ENCODE measurements at places on chromosomes 5 and 9.

- no peak for DNase-seq
Observed at GRCh38 chr5:127830157-127830556, 127.0 kb downstream of the CCDC192 start.

- DNase-seq: no peak
Observed at GRCh38 chr5:50800410-50800809, 134.0 kb downstream of the PARP8 start.

- no peak for DNase-seq
Observed at GRCh38 chr5:61993295-61993927, 312.6 kb upstream of the KIF2A start.

GRCh38 chr9:80369641-80370040 is 797.9 kb downstream of the TLE4 start:
- DNase-seq: peak; percentile 79

- DNase-seq: no peak
Observed at GRCh38 chr5:390623-391491, 52.1 kb upstream of the EXOC3 start.

DNA sequence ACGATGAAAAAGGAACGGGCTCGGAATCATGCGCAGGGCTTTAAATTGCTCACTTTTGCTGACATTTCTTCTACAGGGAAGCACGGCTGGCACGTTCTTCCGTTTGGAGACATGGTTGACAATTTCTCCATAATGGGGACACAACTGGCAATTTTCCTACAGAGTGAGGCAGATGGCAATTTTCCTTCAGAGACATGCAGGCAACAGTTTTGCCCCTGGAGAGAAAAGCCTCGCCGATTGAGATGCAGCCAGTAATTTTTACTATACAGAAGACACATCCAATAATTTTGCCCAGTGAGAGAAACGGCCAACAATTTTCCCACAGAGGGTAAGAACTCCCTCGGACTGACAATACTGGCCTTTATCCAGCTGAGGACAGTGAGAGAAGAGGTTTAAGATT is 90.9 kb upstream of the GPR151 start:
- DNase-seq: no peak

DNA sequence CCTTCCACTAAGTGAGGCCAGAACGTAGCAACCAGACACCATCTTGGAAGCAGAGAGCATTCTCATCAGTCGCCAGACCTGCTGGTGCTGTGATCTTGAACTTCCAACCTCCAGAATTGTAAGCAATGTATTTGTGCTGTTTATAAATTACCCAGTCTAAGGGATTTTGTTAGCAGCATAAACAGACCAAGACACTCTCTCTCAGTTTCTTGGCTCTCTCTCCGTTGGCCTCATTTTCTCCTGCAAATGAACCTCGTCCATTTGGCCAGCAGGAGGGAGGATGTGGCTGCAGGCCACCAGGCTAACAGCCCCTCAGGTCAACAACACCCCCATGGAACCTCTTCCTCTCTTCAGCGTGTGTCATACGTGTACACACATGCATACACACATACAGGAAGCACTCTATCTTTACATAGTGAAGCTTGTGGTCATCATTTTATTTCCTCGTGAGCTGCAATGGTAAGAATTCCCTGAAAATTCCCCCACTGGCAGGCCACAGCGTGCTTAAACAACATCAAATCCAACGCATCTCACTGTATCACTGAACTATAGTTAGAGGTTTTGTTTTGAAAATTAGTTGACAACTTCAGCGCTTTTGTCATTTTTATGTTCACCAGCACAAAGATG is 62.8 kb upstream of the PPP1R26 start:
- no peak for DNase-seq

GRCh38 chr5:181189363-181189961 is 15.5 kb downstream of the TRIM7 start:
- peak; percentile 34 for DNase-seq

GRCh38 chr9:33750839-33751339 is 44.5 kb upstream of the PRSS3 start:
- DNase-seq: no peak

DNA sequence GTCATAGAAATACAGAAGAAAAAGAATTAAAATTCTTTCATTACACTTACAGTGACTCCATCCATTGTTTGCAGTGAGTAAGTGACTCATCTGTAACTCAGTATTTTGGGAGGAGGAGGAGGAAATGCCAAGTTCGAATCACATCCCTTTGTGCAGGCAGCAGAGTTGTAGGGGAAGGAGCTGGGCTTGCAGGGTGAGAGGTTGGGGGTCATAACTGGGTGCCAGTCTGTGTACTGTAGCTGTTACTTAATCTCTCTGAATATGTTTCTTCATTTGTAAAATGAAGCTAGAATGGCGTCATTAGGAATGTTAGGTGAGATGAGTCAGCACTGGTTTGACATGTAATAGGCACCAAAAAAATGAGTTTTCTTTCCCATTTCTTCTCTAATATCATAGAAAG is 235.7 kb upstream of the ADAMTSL1 start:
- peak; percentile 78 for DNase-seq

DNA sequence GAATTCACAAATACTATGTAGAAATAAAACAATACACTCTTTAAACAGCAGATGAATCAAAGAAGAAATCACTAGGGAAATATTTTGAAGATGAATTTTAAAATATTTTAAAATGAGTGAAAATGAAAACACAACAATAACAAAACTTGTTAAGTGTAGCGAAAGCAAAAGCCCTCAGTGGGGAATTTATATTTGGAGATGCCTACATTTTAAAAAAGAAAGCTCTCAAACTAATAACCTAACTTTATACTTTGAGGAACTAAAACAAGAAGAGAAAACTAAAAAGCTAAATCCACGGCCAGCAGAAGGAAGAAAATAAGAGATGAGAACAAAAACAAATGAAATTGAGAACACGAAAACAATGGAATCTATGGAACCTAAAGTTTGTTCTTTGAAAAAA is 22.7 kb downstream of the SPDL1 start:
- no peak for DNase-seq

GRCh38 chr9:93060746-93061259 is 2.3 kb downstream of the SUSD3 start:
- DNase-seq: peak; percentile 11

DNA sequence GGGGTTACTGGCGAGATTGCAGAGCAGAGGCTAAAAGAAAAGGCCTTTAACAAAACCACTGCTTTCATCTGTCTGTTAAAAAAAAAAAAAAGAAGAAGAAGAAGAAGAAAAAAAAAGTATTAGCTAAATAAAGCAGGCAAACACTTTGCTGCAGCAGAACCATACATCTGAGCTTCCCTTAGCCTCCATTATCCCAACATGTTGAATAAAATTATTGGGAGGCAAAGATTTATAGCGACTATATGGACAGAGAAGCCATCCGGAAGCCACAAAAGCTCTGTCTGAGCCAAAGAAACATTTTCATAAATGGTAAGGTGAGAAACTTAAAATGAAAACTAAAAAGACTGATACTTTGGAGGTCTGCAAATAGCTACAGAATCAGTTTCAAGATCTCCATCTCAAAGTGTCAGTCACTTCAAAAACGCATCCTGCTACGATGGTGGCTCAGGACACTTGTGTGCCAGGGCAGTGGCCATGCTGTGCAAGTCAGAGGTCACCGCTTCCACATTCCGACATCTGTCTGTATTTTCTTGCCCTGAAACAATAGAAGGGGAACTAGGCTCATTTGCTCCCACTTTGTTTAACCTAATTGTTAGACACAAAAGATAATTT is 9.6 kb downstream of the EFNA5 start:
- no peak for DNase-seq

DNA sequence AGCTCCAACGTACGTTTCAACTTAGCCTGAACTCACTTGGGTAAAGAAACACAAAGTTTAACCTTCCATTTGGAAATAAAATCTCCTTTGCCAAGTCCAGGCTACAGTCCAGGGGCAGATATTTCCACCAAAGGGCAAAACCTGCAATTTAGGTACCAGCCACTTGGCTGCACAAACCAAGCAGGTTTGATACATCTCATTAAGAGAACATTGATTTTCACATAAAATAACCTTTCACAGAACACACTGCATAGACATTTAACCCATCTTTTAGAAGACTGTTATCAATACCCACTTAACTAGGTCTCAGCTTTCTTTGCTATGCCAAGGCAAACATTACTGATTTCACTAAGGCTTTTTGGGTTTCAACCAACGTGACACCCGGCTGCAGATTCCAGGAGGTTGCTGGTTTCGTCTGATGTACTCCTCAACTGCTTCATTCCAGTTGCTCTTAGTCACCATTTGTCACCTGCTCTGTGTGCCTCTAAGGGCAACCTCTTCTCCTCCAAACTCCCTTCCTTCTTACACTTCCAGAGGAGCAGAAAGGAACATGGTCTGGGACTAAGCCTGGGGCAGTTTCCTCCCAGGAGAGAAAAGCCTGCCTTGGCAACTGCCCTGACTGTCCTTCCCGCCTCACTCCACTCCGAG is 67.1 kb downstream of the EPB41L4B start:
- peak; percentile 93 for DNase-seq

DNA sequence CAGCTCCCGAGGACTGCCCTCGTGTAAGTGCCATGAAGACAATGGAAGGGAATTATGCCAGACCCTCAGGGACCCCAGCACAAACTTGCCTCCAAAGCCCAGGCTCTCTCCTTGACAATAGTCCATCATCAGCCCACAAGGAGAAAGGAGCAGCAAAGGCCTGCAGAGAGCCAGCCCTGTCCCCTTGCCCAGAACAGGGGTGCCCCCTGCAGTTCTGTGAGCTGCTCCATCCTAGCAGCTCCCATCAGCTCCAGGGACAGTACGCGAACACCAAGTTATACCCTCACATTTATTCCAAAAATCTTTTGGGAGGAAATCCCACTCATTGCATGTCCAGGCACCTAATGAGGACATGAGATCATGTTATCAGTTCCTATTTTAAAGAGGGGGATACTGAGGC is 11.1 kb downstream of the BARX1 start:
- no peak for DNase-seq

DNA sequence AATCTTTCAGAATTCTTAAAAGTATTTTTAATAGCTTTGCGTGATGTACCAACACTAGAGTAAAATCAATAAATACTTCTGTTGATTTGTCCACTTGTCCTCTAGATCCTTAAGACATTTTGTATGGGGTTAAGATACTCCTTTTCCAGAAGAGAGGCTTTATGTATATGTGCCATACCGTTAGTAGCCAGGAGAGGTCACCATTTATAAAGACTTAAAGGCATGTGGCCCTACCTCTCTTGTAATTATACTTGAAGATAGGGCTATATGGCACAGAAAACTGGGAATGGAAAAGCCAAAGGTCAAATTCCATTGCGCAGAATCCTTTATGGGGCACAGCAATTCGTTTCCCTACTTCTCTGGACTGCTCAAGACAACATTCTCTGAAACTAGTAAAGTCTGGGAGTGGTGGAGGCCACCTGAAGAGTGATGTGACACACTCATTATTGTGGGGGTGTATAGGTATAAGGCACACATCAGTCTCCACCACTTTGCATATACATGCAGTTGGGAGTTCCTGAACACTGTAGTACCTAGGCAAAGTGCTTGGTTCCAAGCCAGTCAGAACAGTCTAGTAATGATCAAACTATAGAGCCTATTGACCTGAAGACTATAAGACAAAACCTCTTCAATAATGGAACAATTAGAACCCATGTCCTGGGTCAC is 140.1 kb upstream of the FBXL17 start:
- peak; percentile 59 for DNase-seq

GRCh38 chr5:5141339-5141599 is 1.1 kb downstream of the ADAMTS16 start:
- DNase-seq: no peak

- DNase-seq: peak; percentile 65
Observed at GRCh38 chr9:94941211-94941875, 214.8 kb downstream of the AOPEP start.

GRCh38 chr5:159094745-159095144 is 5.0 kb downstream of the EBF1 start:
- peak; percentile 87 for DNase-seq

DNA sequence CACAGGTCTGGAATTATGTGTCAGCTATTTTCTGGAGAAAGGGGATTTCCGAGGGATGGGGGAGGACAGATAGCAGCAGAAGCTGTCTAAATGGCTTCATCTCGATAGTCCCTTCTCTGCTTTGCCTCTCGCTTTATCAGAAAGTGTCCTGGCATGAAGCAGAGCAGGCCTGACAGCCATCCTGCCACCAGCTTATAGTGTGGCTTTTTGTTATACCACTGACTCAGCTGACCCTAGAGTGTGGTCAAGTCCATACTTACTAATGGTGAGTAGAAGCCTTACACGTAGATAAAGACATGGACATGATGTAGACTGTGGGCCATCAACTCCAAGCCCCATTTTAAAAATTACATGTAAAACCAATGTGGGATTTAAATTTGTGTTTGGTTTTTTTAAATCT is 50.0 kb downstream of the RCL1 start:
- DNase-seq: peak; percentile 43
